ENCODE measurements at places on chromosomes 6 and 20. TPM values are rescaled to one million over a fixed set of nuclear protein-coding genes. Genes with fewer than 3 reads are reported as not detected.
A peak's percentile ranks its signal among the peaks of the same experiment; 100 is the strongest.

GRCh38 chr6:22755605-22756004 is 186.2 kb downstream of the HDGFL1 start:
- no peaks in the 10 kb centered on the region for H3K27me3 ChIP-seq
- no peak overlapping the region for H3K4me3 ChIP-seq
- H3K27ac ChIP-seq = no peak overlapping the region

GRCh38 chr6:14371530-14371929 is 254.0 kb downstream of the CD83 start:
- H3K4me3 ChIP-seq = no peak overlapping the region
- no peaks in the 10 kb centered on the region for H3K4me1 ChIP-seq
- no peaks in the 10 kb centered on the region for H3K27me3 ChIP-seq
- no peaks in the 10 kb centered on the region for H3K36me3 ChIP-seq
- H3K27ac ChIP-seq = no peak overlapping the region
- no peak for DNase-seq

DNA sequence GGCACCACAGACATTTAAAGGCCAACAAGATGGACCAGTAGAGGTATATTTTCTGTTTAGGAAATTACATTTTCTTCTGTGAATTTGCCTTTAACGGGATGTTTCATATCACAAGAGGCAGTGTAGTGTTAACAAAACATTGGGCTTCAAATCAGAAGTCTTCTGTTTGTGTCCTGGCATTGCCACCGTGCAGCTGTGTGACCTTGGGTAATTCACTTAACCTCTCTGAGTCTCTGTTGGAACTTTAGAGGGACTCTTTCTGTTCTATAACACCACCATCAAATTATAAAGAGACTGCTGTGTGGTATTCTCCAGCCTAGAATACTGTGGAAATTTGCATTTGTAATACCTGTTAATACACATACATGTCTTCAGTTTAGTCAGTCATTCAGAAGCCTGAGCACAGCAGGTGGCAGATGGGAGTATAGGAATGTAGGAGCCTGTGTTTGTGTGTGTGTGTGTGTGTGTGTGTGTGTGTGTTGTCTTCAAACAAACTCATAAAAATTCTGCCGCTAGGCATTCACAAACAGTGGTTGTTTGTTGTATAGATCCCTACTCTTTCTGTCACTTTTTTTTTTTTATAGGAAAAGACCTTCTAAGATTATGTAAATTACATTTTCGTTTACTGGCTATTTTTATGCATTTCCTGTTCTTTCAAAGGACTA is 22.6 kb downstream of the UST start:
- no peak overlapping the region for H3K27ac ChIP-seq
- no peaks in the 10 kb centered on the region for H3K36me3 ChIP-seq
- no peaks in the 10 kb centered on the region for H3K27me3 ChIP-seq
- H3K4me1 ChIP-seq = peaks cover 9% of the 10 kb centered on the region

- H3K27ac ChIP-seq = no peak overlapping the region
- no peak for DNase-seq
- H3K27me3 ChIP-seq = no peaks in the 10 kb centered on the region
- peak overlapping the region; percentile 97 for H3K4me3 ChIP-seq
- H3K4me1 ChIP-seq = no peaks in the 10 kb centered on the region
Measured at GRCh38 chr20:63273635-63274380, 1.2 kb downstream of the ARFGAP1 start.

DNA sequence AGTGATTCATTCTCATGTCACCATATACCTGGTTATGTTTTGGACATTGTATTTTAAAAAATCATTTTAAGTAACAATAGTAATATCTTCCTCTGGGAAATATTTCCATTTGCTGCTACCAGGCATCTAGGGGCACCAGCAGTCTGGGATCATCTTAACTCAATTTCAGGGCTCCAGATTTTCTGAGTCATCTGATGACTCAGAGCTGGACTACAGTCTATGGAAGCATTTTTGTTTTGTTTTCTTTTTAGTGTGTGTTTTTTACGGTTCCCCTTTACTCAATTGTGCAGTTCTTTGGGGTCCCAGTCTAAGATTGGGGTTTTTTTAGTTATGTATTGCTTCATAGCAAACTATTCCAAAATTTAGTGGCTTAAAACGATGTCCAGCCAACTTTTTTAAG is 5.7 kb upstream of the FKBP5 start:
- H3K27me3 ChIP-seq = no peaks in the 10 kb centered on the region
- no peaks in the 10 kb centered on the region for H3K36me3 ChIP-seq
- no peak for DNase-seq
- no peak overlapping the region for H3K4me3 ChIP-seq

DNA sequence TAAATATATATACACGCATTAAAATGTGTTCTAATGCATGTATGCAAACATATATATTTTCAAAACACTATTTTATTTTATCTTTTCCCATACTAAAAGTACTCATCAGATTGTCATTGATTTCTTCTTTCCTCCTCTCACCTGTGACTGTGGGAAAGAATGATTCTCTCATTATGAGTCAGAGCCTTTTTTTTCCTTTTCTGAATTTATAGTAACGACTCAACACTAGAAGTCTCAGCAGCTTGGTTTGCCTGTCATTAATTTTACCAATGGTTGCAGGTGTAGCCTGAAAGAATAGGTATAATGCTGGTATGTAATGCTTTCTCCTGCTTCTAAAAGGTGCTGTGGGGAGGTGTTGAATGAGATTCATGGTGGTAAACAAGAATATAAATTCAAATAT is 328.7 kb downstream of the UTRN start:
- DNase-seq = no peak
- H3K36me3 ChIP-seq = no peaks in the 10 kb centered on the region
- H3K27ac ChIP-seq = no peak overlapping the region
- H3K4me1 ChIP-seq = no peaks in the 10 kb centered on the region

GRCh38 chr6:109241199-109241598 is 141.1 kb downstream of the CD164 start:
- H3K4me1 ChIP-seq = no peaks in the 10 kb centered on the region
- no peaks in the 10 kb centered on the region for H3K27me3 ChIP-seq
- DNase-seq = no peak
- H3K27ac ChIP-seq = no peak overlapping the region
- no peaks in the 10 kb centered on the region for H3K36me3 ChIP-seq

- no peak overlapping the region for H3K4me3 ChIP-seq
- H3K36me3 ChIP-seq = no peaks in the 10 kb centered on the region
- DNase-seq = no peak
- no peaks in the 10 kb centered on the region for H3K4me1 ChIP-seq
- H3K27ac ChIP-seq = no peak overlapping the region
Measured at GRCh38 chr20:16898433-16898832, 150.3 kb downstream of the OTOR start.

GRCh38 chr6:148461986-148462577 is 119.4 kb downstream of the SASH1 start:
- H3K4me1 ChIP-seq = peaks cover 4% of the 10 kb centered on the region
- no peaks in the 10 kb centered on the region for H3K36me3 ChIP-seq
- DNase-seq = no peak
- no peaks in the 10 kb centered on the region for H3K27me3 ChIP-seq

GRCh38 chr6:67914419-67914818 is 720.7 kb upstream of the ADGRB3 start:
- DNase-seq = no peak
- H3K27ac ChIP-seq = no peak overlapping the region
- no peak overlapping the region for H3K4me3 ChIP-seq
- H3K4me1 ChIP-seq = no peaks in the 10 kb centered on the region
- no peaks in the 10 kb centered on the region for H3K27me3 ChIP-seq

- H3K36me3 ChIP-seq = no peaks in the 10 kb centered on the region
- H3K4me1 ChIP-seq = no peaks in the 10 kb centered on the region
- no peak overlapping the region for H3K27ac ChIP-seq
- no peak overlapping the region for H3K4me3 ChIP-seq
- no peaks in the 10 kb centered on the region for H3K27me3 ChIP-seq
- no peak for DNase-seq
Measured at GRCh38 chr6:46243754-46244153, 73.0 kb upstream of the ENPP5 start.

GRCh38 chr6:116682334-116682712 is 1.3 kb downstream of the KPNA5 start:
- H3K27me3 ChIP-seq = no peaks in the 10 kb centered on the region
- no peaks in the 10 kb centered on the region for H3K4me1 ChIP-seq
- peak overlapping the region; percentile 78 for H3K4me3 ChIP-seq
- H3K27ac ChIP-seq = no peak overlapping the region
- no peaks in the 10 kb centered on the region for H3K36me3 ChIP-seq
- no peak for DNase-seq

Gene CLPSL2
- 2.5 TPM for polyA plus RNA-seq

Gene CCR6
- polyA plus RNA-seq = 0.08 TPM

Gene BMP7
- 0.33 TPM for polyA plus RNA-seq

Gene TCF21
- polyA plus RNA-seq = 0.77 TPM

Gene MYO6
- polyA plus RNA-seq = 19.6 TPM
